Activated CD4-positive, alpha-beta T cell treated with anti-CD3 and anti-CD28 coated beads, Interleukin-2, amount 10 ng/mL, durations not matched to agents 24 days and 14 days (primary cell): ENCODE measurements at places on chromosomes 16 and 17.
A peak's percentile ranks its signal among the peaks of the same experiment; 100 is the strongest.

- H3K36me3 ChIP-seq, result peaks cover 7% of the 10 kb centered on the region
- no peak overlapping the region for H3K4me3 ChIP-seq
- DNase-seq, result no peak
- no peak overlapping the region for H3K27ac ChIP-seq
- no peaks in the 10 kb centered on the region for H3K27me3 ChIP-seq
- peaks cover 5% of the 10 kb centered on the region for H3K4me1 ChIP-seq
Measured at GRCh38 chr17:992933-993332, 4.0 kb upstream of the TIMM22 start.

DNA sequence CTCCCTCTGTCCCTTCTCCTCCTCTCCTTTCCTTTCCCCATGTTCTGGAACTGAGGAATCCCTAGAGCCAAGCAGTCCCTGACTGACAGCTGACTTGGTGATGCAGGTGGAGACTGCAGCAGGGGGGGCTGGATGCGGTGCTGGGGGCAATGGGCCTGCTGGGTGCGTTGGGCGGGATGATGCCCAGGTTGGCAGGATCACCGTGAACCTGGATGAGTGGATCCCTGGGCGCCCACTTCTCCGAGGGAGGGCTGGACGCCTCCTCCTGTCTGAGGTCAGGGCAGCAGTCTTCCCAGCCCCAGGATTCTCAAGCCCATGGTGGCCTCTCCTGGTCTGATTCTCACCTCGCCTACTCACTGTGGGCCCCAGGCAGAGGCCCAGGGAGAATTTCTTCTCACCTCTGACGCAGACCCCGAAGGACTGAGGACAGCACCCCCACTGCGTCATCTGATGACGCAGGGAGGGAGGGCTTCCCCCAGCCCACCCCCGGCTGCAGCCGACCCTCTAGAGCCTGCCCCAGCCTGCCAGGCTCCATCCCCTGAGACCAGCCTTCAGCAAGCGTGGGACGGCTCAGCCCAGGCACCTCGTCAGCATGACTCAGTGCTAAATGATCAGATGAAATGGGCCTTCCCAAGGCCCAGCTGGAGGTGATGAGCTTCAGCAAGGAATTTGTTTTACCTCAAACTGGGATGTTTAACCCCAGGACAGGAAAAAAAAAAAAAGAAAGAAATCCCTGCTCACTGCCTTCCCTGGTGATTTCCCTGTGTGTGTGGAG lies 188.0 kb upstream of the TNRC6C start:
- H3K36me3 ChIP-seq, result no peaks in the 10 kb centered on the region
- no peak overlapping the region for H3K27ac ChIP-seq

- H3K27me3 ChIP-seq, result peaks cover 18% of the 10 kb centered on the region
- H3K4me1 ChIP-seq, result no peaks in the 10 kb centered on the region
- DNase-seq, result no peak
- H3K36me3 ChIP-seq, result no peaks in the 10 kb centered on the region
- no peak overlapping the region for H3K27ac ChIP-seq
- H3K4me3 ChIP-seq, result no peak overlapping the region
Measured at GRCh38 chr16:52552643-52553042, 5.7 kb upstream of the TOX3 start.

DNA sequence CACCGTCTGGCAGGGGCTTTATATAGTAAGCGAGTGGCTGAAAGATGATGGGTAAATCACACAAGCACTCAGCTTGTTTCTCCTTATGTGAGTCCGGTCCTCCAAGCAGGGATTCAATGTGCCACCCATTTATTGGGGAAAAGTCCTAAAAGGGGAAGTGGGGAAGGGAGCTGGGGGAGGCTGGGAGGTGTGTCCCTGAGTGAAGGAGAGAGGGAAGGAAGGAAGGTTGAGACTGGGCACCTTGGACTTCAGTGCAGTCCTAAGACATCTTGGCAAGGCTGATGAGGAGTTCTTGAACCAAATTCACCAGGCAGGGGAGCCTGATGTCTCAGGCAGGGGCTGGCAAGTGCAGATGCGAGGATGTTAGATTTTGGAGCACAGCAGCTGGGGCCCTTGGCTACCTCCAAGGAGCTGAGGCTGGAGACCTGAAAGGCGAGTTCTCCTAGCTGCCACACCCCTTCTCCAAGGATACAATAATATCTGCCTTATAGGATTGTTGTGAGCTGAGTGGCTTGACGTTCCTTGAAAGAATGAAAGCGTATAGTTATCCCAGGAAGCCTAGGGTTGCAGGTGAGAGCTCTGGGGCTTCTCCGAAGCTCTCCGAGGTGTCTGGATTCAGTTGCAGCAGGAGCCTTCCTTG lies 23.0 kb upstream of the CYLD start:
- peaks cover 27% of the 10 kb centered on the region for H3K36me3 ChIP-seq
- no peak for DNase-seq
- no peak overlapping the region for H3K4me3 ChIP-seq
- H3K27me3 ChIP-seq, result no peaks in the 10 kb centered on the region

GRCh38 chr17:33967608-33968349 lies 287.3 kb upstream of the CCL2 start:
- H3K27me3 ChIP-seq, result peaks cover 7% of the 10 kb centered on the region
- H3K4me1 ChIP-seq, result peaks cover 43% of the 10 kb centered on the region
- peaks cover 1% of the 10 kb centered on the region for H3K36me3 ChIP-seq
- H3K27ac ChIP-seq, result peak overlapping the region; percentile 83

GRCh38 chr16:49629851-49630250 lies 226.1 kb downstream of the ZNF423 start:
- no peaks in the 10 kb centered on the region for H3K4me1 ChIP-seq
- H3K4me3 ChIP-seq, result no peak overlapping the region
- H3K36me3 ChIP-seq, result no peaks in the 10 kb centered on the region
- DNase-seq, result no peak
- no peaks in the 10 kb centered on the region for H3K27me3 ChIP-seq

GRCh38 chr17:70938336-70938735 lies 769.0 kb downstream of the KCNJ2 start:
- no peaks in the 10 kb centered on the region for H3K36me3 ChIP-seq
- H3K4me3 ChIP-seq, result no peak overlapping the region
- H3K27ac ChIP-seq, result no peak overlapping the region
- H3K4me1 ChIP-seq, result no peaks in the 10 kb centered on the region
- no peak for DNase-seq
- H3K27me3 ChIP-seq, result no peaks in the 10 kb centered on the region

- no peak overlapping the region for H3K4me3 ChIP-seq
- H3K27me3 ChIP-seq, result peaks cover 12% of the 10 kb centered on the region
- no peak for DNase-seq
- no peak overlapping the region for H3K27ac ChIP-seq
- H3K4me1 ChIP-seq, result peaks cover 4% of the 10 kb centered on the region
Measured at GRCh38 chr17:80498242-80498919, 22.0 kb upstream of the NPTX1 start.

- peaks cover 22% of the 10 kb centered on the region for H3K4me1 ChIP-seq
- DNase-seq, result no peak
- no peak overlapping the region for H3K27ac ChIP-seq
- no peak overlapping the region for H3K4me3 ChIP-seq
- H3K27me3 ChIP-seq, result peaks cover 69% of the 10 kb centered on the region
Measured at GRCh38 chr17:7719661-7720060, 2.1 kb downstream of the DNAH2 start.

DNA sequence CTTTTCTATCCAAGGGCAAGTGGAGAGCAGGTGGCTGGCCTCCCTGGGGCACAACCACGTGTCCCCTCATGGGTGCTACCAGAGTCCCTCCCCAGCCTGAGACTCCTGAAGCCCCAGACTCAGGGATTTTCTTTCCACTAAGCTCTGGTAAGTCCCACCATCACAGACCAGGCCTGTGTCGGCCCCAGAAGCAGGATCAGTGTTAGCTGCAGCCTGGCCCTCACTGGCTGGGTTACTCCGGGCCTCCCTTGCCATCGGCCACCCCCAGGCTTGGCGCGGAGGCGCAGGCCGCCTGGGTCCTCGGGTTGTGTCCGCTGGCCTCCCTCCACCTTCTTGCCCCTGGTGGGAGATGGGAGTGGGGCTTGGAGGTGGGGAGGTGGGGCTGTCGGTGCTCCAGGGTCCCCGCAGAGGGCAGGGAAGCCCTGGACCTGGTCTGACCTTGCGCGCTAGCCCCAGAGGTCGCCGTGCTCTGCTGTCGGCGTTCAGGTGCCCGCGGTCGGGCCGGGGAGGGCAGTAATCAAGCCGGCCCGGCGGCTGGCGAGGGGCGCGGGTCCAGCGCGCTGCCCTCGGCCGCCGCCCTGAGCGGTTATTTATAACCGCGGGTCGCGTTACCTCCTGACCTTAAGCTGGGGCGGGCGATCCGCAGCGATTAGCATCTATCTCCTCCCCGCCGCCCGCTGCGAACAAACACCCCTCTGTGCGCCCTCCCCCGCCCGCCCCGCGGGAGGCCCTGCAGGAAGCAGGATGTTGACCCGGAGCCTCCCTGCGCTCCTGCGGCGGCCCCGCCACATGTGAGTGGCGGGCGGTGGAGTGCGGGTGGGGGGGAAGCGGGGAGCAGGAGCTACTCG lies 78.1 kb upstream of the TOB1 start:
- no peaks in the 10 kb centered on the region for H3K27me3 ChIP-seq
- peak; percentile 94 for DNase-seq
- peak overlapping the region; percentile 86 for H3K27ac ChIP-seq
